ENCODE measurements at places on chromosomes 7 and 10.

- no peak for DNase-seq
Measured at GRCh38 chr10:73339436-73339835, 19.2 kb downstream of the CFAP70 start.

- DNase-seq = no peak
Measured at GRCh38 chr10:6108631-6109443, 20.0 kb downstream of the RBM17 start.

- no peak for DNase-seq
Measured at GRCh38 chr7:28126410-28127041, 54.1 kb downstream of the JAZF1 start.

- DNase-seq = no peak
Measured at GRCh38 chr10:126576336-126576735, 94.2 kb downstream of the C10orf90 start.

- DNase-seq = peak; percentile 29
Measured at GRCh38 chr7:92133737-92134270, 473 bp downstream of the CYP51A1 start.

GRCh38 chr7:121531175-121532070 lies 135.3 kb upstream of the FAM3C start:
- no peak for DNase-seq

DNA sequence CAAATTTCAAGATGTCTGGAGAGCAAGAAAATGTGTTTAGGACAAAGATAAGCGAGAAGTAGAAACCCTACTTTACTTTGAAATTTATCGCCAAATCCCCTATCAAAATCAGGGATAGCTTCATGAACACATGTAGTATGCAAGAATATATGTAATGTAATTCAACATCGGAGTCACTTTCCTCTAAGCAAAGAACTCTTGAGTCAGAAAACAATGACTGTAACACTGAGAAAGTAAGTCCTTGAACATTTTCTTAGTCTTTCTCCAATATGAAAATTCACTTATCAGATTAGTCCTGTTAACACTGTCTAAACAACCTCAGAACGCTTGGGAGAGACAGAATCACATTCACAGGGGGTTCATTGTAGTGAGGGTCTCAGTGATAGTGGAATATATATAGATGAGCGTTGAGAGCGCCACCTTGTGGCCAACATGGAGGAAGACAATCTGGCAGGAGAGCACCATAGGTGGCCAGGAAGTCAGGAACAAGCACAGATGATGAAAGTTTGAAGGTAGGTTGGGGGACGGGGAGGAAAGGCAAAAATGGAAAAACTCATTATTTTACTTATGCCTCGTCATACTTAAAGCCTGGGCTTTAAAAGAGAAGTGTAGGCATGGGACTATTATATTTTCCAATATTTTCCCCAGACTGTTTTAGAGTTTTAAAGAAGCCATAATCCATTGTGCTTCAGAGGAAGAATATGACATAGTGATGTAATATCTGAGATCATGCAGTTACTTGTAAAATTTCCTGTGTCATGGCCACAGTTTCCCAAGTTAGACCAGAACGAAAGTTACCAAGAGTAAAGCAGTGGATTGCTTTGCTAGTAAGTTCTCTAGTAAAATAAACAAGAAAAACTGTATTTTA lies 115.5 kb upstream of the GNAI1 start:
- DNase-seq = peak; percentile 2

GRCh38 chr7:114818501-114818900 lies 103.4 kb upstream of the MDFIC start:
- no peak for DNase-seq

DNA sequence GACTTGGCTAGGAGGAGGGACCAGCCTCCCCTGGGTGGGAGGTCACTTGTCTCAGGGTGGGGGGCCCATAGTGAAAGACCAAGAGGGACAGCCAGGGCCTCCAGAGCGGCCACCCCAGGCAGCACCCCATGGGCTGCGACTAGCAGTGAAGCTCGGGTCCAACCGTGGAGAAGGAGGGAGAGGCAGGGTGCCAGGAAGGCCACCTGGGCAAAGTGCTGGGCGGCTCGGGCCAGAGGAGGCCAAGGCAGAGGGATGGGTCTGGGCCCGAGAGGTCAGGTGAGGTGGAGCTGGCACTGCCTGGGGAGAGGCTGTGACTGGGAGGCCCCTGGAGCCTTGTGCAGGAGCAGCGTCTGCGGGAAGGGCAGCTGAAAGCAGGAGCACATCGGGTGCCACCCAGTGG lies 41.8 kb downstream of the CLRN3 start:
- no peak for DNase-seq

DNA sequence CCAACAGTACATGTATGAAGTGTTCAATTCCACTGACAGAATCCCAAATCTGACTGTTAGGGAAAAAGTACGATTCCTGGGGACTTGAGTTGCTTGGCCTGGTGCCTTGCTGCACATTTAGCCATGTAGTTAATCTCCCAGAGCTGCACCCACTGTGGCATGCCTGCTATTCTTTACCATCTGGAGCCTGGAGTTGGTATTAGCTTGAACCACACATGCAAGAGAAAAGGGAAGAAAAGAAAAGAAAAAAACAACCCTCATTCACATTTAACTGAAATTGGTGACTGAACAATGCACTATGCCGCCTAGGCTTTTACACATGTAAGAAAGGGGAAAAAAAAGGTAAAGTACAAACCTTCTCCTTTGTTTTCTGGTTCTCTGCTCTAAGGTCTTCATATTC lies 26.1 kb downstream of the SHTN1 start:
- no peak for DNase-seq

- DNase-seq = no peak
Measured at GRCh38 chr10:103013416-103013815, 95.3 kb downstream of the CNNM2 start.

DNA sequence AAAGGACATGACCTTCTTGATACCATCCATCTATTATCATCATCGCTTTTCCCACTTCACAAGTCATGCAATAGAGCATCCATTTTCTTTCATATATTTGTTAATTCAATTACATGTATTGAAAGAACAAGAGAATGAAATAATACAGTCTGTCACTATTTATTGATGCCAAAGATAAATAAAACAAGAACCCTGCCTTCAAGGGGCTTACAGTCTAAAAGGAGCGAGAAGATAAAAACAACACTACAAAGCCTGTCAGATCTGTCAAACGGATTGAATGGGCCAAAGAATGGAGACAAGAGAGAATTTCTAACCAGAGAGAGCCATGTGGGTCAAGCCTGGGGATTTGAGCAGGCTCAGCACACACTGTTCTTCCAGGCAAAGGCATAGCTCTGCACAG lies 15.9 kb downstream of the CPA5 start:
- no peak for DNase-seq

GRCh38 chr7:105178177-105178576 lies 164.2 kb downstream of the KMT2E start:
- DNase-seq = no peak

GRCh38 chr7:158646766-158647474 lies 57.7 kb downstream of the NCAPG2 start:
- DNase-seq = no peak

GRCh38 chr7:77415823-77416620 lies at the start of gene GSAP:
GSAP (minus strand) TSS chr7:77416349; CDS start chr7:77416321, 28 bp downstream.
- no peak for DNase-seq

GRCh38 chr7:154927624-154928125 lies 75.2 kb downstream of the PAXIP1 start:
- peak; percentile 57 for DNase-seq

- DNase-seq = no peak
Measured at GRCh38 chr10:46170789-46171188, 116.0 kb upstream of the ANTXRL start.

GRCh38 chr10:90494183-90494582 lies 363.7 kb downstream of the HTR7 start:
- DNase-seq = no peak

DNA sequence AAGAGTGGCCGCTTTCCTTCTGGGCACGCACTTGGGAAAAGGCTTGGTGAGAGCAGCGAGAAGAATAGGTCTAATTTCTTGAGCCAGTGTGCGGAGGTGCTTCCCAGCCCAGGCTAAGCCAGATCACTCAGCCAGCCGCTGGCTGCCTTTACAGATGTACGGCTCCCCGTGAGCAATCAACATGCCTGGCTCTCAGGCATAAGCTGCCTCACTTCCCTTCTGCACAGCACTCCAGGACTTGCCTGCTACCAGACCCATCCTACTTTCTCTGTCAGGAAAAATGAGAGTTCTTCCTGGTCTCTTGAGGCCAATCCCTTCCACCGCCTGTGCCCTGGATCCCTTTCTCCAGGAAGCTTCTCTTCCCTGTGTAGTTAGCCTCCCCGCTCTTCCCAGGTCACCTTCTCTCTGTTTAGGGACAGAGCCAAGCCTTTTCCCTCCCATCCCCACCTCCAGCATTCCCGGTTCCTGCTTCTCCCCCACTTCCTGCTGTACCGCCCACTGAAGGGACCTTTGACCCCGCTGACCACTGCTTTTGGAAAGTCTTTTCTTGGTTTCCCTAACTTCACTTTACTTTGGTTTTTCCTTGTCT lies 1.1 kb upstream of the ACTR3C start:
- DNase-seq = no peak

- no peak for DNase-seq
Measured at GRCh38 chr10:131274133-131274880, 37.2 kb downstream of the TCERG1L start.

GRCh38 chr10:120689777-120690529 lies 161.2 kb upstream of the WDR11 start:
- DNase-seq = no peak

DNA sequence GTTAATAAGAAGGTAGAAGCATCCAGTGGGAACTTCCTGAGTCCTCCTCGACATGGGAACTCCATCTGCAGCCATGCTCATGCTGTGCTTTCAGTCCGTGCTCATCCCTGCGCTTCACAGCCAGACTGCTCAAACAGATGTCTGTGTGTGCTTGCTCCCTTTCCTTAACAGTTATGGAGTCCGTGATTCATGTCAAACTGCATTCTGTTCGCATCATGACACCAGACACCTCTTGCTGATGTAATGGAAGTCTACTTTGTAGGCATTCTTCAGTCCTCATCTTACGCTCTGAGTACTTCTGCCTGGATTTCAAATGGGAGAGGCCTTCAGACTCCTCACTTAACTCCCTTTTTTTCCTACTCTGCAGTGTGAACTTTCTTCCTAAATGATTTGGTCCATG lies 304.9 kb downstream of the SUGCT start:
- DNase-seq = no peak

DNA sequence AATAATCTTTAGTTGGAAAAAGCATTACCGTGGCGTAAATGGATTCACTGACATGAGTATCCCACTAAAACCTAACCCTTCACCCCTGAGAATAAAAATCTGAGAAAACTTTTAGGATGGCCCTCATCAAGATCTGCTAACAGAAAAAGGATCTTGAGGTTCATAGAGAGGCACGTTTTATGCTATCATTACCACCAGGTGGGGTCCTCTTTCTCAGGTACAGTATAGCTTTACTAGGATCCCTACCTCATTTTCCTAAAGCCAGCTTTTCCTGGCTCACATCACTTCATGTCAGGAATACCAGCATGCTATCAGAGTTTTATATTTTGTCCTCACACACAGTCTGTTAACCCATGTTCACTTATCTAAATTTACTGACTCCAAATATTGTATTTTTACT lies 173.7 kb downstream of the POM121L12 start:
- DNase-seq = no peak

- no peak for DNase-seq
Measured at GRCh38 chr7:25839084-25839769, 312.8 kb upstream of the NFE2L3 start.

GRCh38 chr7:101953248-101953819 lies 135.9 kb downstream of the CUX1 start:
- no peak for DNase-seq

DNA sequence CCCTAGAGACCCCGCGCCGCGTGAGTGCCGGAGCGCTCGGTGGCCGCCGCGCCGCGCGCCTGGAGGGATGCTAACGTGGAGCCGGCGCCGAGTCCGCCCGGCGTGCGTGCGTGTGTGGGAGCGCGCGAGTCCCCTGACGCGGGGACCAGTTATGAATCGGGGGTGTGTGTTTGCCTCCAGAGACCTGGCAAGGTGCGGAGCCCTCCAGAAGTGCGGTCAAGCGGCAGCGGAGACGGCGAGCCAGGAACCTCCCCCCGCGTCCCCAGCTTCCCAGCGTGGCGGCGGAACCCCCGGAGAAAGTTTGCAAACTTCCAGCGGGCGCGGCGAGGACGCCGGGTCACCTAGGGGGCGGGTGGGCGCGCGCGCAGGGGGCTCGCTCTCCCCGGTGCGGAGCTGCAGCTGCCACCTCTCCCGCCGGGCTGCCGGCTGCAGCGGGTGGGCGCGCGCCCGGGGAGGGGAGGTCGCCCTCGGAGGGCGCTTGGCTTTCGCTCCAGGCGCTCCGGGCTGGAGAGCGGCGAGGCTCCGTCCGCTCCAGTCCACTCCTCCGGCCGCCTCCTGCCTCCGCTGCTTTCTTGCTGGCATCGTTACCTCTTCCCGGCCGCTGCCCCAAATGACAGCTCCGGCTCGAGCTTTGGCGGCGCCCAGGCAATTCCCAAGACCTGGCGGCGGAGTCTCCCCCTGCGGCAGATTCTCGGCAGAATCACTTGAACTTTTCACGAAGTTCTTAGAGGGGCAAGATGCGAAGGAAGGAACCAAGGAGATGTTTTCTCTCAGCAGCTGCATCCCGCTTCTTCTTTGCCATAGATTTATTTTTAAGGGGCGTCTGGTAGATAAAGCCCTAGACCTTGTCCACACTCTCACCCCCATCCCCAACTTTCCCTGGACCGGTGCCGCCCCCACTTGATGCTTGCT lies 2.3 kb upstream of the CREB5 start:
- no peak for DNase-seq

DNA sequence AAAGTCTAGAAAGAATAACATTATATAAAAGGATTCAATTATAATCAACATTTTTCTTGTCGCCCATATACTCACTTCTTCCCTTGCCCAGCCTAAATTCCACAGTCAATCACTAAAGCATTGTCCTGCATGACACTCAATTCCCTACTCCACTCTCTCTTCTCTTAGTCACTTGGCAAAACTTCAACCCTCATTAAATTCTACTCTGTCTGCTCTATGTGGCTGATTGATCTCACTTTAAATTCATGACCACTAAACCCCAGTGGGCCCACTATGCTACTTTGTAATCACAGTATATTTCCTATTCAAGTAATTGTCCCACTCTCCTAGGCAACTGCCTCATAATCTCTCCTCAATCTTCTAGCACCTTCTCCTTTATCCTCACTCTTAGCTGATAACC lies 54.1 kb downstream of the MTERF1 start:
- no peak for DNase-seq

GRCh38 chr10:114762811-114763210 lies 58.8 kb upstream of the FHIP2A start:
- DNase-seq = no peak

Data from activated naive CD8-positive, alpha-beta T cell treated with anti-CD3 and anti-CD28 coated beads, Interleukin-2, amount 50 U/mL, for 16 hours (primary cell).